ENCODE measurements at places on chromosomes 1 and 21.

GRCh38 chr1:223077247-223077833 lies 65.7 kb downstream of the TLR5 start:
- DNase-seq, result no peak

DNA sequence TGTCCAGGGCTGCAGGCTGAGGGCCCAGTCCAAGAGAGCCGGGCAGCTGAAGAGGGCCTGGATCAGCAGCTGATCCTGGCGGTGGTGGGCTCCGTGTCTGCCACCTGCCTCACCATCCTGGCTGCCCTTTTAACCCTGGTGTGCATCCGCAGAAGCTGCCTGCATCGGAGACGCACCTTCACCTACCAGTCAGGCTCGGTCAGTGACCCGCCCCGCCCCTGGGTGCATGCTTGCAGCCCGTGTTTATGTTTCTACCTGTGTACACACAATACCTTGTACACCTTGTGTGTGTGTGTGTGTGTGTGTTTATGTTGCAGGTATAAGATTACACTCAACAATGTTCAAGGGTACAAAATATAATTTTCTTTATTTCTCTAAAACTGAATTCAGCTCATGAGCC lies 13.0 kb downstream of the TIE1 start:
- DNase-seq, result no peak

GRCh38 chr1:228085287-228085951 lies 2.9 kb downstream of the ARF1 start:
- no peak for DNase-seq

DNA sequence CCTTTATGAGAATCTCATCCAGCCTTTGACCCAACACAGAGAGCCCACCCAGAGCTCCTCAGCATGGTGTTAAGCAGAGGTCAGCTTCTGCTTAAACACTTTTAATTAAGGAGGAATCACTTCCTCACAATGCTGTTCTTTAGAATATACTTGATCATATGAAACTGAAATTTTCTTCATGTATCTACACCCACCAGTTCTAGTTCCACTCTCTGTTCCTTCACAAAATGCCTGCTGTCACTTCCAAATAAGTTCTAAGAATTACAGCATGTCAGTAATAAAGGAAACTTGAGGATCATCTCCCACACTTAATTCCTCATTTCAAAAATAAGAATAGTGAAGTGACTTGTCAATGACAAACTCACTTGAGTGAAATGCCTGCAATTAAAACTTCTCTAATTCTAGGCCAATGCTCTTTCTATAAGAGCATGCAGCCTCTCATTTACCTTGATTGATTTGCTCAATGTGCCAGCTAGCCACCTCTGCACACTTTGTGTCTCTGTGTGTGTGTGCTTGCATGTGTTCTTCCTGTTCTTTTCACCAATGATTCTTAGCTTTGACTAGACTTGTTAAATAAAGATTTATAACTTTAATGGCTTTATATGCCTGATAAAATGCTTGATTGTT lies 356.3 kb downstream of the PLPP3 start:
- no peak for DNase-seq

DNA sequence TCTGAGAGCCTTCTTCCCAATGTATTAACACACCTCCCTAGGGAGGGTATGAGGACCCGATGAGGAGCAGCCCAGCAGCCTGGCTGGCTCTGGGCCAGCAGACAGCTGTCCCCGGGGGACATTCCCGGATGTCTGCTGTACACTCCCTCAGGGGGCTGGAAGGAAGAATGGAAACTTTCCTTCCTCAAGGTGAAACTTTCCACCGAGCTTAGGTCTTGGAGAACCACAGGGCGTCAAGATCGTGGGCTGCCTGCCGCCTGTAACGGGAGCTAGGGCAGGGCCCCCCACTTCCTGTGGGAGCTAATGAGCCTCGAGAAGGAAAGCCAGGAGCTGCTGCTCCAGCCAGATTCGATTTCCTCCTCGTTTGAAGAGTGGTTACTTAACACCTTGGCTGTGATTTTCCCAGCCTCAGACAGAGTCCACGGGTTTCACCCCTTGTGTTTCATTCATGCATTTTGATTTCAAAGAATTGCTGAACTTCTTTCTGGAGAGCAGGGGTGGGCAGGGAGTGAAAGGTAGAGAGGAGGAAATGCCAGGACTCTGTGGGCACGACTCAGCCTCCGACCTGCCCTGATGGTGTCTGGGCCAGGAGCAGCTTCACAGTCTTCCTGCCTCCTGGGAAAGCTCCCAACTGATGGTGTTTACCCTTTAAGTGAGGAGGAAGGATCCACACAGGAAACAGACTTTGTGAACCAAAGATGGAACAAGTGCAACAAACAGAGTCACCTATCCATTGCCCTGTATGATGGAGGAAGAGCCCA lies 29.7 kb downstream of the UBE2T start:
- no peak for DNase-seq

DNA sequence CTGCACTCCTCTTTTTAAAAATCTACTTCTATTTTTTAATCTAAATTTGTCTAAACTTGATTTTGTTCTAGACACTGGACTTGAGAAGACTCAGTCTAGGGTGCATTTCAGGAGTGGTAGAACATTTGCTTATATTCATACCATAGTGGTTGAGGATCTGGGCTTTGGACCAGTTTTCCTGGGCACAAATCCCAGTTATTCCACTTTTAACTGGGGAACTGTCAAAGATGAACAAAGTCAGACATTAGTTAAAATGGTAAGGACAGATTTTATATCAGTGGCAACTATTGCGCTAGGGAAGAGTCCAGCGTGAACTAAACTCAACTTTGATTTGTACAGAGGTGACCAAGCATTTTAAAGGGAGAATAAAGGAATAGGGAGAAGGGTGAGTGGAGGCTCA lies 102.4 kb downstream of the FMN2 start:
- no peak for DNase-seq

DNA sequence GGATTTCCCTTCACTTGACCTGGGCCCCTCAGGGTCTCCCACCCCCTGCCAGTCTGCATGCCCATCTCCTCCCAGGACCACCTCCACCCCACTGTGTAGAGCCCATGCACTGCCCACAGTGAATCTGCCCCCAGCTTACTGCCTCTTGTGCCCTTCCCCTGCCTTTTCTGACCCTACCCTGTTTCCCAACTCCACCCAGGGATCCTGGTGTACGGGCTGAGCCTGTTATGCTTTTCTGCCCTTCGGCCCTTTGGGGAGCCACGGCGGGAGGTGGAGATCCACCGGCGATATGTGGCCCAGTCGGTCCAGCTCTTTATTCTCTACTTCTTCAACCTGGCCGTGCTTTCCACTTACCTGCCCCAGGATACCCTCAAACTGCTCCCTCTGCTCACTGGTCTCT lies 1.9 kb downstream of the TMEM79 start:
- no peak for DNase-seq

- no peak for DNase-seq
Measured at GRCh38 chr1:243746751-243747150, 103.3 kb downstream of the AKT3 start.

GRCh38 chr1:152413909-152414308 lies at the start of gene CRNN:
CRNN (minus strand) TSS chr1:152414263; CDS start chr1:152412233, 2,030 bp downstream.
- no peak for DNase-seq

DNA sequence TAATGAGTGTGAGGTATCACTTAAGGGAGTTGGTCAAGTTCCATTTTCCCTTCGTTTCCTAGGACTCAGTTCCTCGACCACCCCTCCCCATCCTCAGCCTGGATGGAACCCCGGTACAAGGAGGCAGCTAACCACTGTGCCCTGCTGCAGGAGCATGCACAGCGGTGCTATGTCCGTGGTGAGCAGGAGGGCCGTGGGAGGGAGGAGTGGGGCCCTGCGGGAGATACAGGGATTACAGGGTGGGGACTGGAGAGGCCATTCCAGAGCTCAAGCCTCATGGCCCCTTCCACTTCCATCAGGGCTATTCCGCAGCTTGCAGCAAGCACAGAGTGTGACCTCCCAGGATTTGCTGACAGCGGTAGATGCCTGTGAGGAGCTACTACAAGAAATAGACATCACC lies 25.8 kb downstream of the HYI start:
- DNase-seq, result no peak

DNA sequence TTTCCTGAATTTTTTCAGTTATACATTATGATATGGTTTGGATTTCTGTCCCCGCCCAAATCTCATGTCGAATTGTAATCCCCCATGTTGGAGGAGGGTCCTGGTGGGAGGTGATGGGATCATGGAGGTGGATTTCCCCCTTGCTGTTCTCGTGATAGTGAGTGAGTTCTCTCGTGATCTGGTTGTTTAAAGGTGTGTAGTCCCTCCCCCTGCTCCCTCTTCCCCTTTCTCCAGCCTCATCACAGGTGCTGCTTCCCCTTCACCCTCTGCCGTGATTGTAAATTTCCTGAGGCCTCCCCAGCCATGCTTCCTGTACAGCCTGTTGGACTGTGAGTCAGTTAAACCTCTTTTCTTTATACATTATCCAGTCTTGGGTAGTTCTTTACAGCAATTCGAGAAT lies 93.2 kb upstream of the HNRNPU start:
- no peak for DNase-seq

- no peak for DNase-seq
Measured at GRCh38 chr1:234564035-234565029, 45.6 kb downstream of the IRF2BP2 start.

DNA sequence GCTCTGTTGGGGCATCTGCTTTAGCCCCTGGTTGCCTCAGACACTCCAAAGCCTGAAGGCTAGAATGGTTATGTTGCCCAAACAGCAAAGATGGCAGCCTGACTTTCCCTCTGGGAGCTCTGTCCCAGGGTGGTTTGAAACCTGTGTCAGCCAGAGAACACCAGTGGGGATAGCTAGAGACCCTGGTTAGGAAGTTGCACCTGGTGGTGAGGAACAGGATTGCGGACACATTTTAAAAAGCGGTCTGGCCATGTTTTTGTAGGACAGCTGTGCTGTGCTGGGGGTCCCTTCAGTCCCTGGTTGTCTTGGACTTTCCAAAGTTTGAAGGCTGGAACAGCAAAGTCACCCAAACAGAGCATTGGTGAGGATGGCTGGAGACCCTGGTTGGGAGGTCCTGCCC lies 87.8 kb downstream of the DNM3 start:
- DNase-seq, result no peak

DNA sequence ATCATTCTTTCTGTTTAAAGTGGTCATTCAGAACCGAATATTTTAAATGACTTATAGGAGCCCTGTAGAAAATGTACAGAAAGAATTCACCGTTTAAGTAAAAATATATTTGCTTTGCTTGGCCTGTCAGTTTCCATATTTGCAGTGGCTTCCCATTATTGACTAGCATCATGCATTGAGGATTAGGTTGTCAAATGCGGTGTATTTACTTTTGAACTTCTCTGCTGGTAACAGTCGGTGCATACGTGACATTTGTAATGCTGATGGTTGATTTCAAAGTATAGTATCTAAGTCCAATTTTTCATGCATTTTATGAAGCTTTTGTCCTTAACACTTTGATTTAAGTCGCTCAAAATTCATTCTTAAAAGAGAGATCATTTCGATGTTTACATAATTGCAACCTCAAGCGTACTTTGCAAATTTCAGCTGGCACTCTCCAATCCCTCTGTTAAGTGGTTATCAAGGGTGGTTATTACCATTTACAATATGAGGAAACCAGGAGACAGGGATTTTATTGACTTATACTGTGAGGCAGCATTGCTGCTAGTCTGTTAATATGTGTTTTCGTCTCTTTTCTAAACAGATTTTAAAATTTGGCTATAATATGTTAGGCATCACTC lies 201.6 kb downstream of the SDCCAG8 start:
- no peak for DNase-seq

- DNase-seq, result no peak
Measured at GRCh38 chr1:173268786-173269277, 61.7 kb upstream of the TNFSF4 start.

DNA sequence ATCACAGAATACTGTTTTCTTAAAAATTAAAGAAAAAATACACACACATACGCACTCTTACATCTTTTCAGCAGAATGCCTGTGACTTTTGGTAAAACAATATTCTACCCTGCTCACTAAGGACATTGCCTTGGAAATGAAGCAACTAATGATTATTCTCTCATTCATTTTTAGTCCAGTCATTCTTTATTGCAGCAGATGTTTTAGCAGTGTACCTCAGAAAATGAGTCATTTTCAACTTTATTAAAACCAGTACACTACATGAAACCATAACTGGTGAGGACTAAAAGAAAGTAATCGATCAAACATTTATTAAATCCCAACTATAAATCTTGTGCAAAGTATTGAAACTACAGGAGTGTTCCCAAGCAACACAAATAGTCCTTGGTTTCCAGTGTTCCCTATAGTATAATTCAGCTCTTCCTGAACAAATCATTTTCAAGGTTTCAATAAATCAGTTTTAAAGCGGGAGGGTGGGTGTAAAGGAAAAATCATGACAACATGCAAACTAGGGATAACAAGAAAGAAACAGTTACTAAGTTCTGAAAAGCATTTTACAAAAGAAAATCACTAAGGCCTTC lies 114.2 kb downstream of the ADGRL4 start:
- no peak for DNase-seq

GRCh38 chr21:35350965-35351364 lies 301.9 kb upstream of the RUNX1 start:
- no peak for DNase-seq

- DNase-seq, result no peak
Measured at GRCh38 chr1:63983391-63984256, 209.8 kb downstream of the ROR1 start.

DNA sequence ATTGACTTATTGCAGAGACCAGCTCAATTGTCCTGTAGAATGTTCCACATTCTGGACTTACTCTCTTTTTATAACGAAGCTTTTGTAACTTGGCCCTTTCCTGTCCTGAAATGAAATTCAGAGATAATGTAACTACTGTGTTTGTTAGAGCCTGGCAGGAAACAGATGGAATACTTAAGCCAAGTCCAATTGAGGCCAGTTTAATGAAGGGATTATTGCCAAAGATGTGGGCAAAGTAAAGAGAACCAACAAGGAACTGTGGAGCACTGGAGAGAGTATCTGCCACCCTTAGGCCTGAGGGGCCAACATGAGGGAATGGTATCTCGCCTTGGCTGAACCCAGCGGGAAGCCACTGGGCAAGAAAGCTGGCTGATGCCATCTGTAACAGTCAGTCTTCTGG lies 32.9 kb downstream of the MFSD2A start:
- no peak for DNase-seq

GRCh38 chr1:203158960-203159665 lies 16.5 kb downstream of the MYBPH start:
- no peak for DNase-seq

GRCh38 chr1:50735443-50735842 lies 224.6 kb downstream of the FAF1 start:
- no peak for DNase-seq

Data from NCI-H2081 treated with DMSO at 0.1 percent for 48 hours (cell line).